ENCODE measurements at places on chromosomes 12 and 14.

- DNase-seq, result no peak
These were observed 858 bp upstream of the ANKRD13A start for GRCh38 chr12:109998241-109998903.

GRCh38 chr12:132079200-132079599 is 64.9 kb downstream of the DDX51 start:
- DNase-seq, result no peak

DNA sequence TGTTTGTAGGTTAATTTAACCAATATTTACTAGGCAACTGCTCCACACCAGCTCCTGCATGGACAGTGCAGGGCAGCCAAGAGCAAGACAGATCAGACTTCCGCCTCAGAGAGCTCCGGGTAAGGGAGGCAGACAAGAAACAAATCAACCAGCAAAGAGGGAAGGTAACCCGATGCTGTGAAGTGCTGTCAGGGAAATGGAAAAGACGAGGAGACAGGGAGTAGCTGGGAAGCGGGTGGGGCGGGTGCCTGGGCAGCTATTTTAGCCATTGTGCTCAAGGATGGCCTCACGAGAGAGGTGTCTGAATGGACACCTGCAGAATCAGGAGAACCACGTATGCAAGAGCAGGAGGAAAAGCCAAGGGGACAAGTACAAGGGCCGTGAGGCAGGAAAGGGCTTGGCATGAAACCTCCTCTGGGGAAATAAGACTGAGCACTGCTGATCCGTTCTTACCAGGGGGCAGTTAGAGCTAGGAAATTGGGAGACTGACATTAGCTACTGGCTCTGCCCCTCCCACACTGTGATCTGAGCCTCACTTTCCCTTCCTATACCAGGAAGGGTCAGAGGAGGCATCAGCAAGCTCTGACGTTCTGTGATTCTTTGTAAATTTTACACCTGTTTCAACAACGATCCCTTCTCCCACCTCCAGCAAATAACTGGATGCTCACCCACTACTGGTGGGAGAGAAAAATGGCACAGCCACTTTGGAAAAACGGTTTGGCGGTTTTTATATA is 6.5 kb upstream of the TMEM119 start:
- DNase-seq, result no peak

- DNase-seq, result no peak
These were observed 15.2 kb upstream of the CSRNP2 start for GRCh38 chr12:51098611-51099010.

GRCh38 chr14:69768873-69769272 is 1.9 kb downstream of the SRSF5 start:
- DNase-seq, result no peak

- no peak for DNase-seq
These were observed 154.5 kb upstream of the CLEC14A start for GRCh38 chr14:38410442-38410841.

GRCh38 chr12:64995816-64996215 is 125.3 kb downstream of the WIF1 start:
- no peak for DNase-seq

DNA sequence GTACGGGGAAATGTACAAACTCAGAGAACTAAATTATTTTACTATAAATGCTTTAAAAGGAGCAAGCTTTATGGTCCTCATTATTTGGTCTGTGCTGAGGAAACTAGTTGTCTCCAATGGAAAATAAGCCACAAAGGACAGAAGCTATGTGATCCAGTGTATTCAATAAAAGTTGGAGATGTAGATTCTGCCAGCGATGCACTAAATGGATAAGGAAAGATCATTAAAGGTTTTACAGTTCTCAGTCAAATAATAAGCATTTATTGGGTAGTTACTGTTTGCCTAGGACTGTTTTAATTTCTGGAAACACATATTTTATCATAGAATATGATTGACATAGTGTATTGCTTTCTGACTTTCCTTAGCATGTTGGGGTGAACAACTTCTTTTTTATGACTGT is 458.9 kb upstream of the STXBP6 start:
- DNase-seq, result no peak

DNA sequence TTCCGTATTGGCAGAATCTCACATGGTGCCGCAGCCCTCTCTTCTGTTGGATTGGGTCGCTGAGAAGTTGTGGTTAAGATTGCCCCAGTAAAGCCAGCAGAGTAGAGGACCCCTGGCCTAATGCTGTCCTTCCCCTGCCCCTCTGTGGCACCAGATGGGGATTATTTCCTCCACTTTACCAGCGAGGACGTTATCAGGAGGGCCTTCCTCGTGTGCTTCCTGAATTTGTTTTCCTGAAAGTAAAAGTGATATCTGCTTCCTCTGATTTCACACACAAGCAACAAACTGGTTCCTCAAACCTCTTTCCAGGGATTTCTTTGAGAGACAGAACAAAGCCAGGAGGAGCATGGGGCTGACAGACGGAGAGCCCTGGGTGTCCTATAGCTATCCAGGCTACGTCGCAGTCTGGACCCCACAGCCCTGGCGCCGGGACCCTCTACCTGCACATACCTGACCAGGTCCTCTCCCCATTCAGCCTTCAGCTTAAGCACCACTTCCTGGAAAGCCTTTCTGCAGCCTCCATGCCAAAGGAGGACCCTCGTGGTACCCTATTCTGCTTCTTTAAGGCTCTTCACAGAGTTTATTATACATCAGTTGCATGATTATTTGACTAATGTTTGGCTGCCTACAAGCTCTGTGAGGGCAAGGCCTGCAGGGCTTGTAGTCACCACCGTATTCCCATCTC is 314.8 kb upstream of the FKBP4 start:
- DNase-seq, result no peak

DNA sequence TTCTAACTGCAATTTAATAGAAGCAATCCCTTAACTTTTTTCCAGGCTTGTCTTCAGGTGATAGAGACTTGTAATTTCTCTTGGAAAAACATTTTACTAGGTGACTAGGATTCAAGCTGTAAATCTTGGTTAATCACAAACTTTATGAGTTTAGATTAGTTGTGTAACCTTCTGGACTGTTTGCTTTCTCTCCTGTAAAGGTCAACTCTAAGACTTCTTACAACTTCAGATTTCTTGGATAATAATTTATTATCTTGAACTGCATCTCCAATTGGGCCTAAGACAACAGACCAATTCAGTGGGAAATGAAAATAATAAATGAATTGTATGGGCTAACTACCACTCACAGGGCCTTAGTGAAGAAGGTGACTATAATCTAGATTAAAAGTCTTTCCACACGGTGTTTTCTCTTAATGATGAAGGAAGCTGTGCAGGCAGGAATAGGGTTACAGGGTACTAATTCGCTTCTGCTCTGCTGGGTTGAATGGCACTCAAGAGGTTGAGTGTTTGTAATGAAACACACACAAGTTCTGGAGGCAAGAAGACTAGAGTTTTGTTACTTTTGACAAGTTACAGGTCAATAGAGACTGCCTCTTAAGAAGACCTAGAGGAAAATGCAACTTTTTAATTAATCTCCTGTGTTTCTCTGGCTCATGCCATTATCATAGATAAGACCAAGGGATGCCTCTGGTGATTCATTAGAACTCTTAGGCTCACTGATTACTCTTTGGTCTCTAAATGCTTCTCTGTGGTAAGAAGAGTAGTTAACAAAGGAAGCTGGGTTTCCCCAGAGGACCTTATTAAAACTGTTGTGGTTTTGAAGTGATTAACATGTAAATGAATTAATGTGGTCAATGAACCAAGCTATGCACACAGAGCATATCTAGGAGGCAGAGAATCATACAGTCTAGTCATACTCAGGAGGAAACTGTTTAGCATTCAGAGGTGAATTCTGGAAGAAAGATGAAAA is 30.0 kb upstream of the OR4E1 start:
- DNase-seq, result no peak

DNA sequence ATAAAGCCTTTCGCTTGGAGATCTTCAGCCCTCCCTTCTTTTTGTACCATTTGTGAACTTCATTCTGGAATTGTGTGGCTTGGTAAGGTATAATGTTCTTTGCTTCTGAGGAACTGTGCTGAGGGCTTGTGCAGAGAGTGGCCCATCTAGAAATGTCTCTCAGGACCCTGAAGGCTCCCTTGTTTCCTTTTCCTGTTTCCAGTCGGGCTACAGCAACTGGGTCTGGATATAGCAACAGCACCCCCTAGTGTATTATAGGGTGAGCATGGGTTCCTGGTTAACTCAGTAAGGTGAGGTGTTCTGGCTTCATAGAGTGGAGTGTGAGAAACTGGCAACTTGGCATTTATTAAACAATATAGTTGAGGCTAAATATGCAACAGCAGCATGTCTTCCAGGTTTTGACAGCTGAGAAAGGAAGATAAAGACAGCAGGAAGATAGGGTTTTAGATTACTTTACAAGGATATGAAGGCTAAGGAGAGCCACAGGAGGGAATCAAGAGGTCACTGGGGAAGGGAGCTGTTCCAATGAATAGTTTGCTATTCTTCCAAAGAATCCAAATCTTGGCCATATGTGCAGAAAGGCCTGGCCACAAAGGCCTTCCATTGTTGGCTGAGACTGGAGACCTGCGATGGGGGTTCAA is 49.1 kb upstream of the RNU6-8 start:
- DNase-seq, result peak; percentile 40

- no peak for DNase-seq
These were observed 9.1 kb upstream of the HOXC4 start for GRCh38 chr12:54044425-54045103.

- no peak for DNase-seq
These were observed 5.5 kb downstream of the KRT79 start for GRCh38 chr12:52828591-52829021.

DNA sequence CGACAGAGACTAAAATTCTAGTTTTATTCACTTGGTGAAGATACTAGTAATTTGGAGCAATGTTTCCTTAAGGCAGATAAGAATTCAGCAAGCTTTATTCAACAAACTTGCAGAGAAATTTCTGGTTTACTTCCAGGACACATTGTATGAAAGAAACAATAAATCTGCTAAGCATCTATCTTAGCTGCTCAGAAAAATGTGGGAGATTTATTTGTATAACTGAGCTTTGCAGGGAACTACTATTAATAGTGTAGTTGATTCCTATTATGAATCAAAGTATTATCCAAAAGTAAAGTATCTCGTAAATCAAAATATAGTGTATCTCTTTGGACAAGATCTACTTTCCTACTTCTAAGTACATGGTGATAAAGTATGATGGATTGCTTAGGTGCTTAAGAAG is 239.4 kb upstream of the TMTC1 start:
- no peak for DNase-seq

DNA sequence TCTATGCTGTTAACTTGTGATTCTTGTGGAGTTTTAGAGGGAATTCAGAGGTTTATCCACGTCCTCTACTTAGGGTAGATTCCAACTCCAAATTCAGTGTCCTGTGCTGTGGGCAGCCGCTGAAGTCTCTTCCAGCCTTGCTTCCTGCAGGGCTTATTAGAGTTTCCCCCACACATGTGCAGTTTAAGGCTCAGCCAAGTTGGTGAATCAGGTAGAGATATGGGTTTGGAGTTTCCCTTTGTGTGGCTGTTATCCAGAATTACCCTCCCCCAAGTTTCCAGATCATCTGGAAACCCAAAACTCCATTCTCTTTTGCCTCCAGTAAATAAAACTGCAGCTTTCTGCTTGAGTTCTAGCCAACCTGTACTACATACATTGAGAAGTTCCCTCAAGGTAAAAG is 853.7 kb downstream of the GALC start:
- DNase-seq, result no peak

- DNase-seq, result no peak
These were observed 73.6 kb downstream of the TMTC1 start for GRCh38 chr12:29710104-29710503.

DNA sequence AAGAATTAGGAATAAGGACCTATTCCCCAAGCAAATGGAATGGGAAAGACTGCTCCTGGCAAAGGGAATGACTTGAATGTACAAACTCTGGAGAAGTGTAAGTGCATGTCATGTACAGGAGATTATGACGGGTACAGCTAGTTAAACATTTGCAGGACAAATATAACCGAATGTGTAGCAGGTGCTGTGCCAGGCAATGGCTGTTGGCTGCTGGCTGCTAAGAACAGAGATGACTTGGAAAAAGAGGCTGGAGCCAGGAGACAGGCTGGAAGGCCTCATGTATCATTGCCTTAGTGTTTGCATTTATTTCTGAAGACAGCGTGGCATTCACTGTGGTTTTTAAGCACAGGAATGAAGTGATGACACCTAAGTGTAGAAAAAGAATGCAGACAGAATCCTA is 136.8 kb downstream of the TTC8 start:
- DNase-seq, result no peak

DNA sequence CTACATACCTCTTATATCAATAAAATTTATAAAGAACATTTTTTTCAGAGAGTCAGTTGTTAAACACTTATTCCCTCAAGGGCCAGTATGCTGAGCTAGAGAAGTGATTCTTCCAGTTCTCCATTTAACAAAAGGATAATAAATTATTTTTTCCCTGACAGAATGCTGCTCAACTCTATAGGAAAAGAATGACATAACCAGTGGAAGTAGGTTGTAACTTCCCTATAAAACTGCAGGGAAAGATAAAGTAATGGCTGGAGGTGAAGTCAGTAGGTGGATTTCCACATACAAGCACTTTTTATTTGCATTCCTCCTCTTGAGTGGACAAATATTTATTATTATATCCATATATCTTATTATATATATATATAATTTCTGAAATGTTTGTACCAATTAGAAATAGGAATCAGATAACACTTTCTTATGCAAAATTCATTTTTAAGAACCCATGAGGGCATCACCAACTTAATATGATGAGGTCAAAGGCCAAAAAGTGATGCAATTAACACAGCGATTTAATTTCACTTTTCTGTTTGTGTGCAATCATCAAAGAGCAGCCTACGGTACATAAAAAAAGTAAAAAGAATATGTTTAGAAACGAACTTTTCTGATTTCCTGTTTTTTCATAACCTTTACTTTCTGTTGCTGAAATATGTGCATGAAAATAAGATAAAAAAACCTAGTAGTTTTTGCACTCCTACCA is 175.3 kb downstream of the PRKD1 start:
- no peak for DNase-seq

GRCh38 chr12:60494244-60494643 is 898.4 kb downstream of the SLC16A7 start:
- no peak for DNase-seq

DNA sequence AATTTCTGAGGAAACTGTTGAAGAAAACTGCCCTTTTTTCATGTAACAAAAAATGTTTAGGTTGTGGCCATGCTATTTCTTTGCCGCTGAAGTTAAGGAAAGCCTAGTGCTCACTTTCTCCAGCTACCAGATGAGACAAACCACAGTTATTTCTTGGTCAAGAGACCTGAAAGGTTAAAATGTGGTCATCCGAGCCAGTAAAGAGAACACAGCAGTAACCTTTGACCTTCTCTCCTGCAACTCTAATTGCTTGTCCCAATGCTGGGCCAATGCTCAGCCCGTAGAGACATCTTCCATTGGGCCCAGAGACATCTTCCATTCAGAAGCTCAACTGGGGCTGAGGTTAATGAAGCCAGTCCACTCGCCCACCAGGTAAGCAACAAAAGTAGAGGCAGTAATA is 109.8 kb upstream of the CPSF6 start:
- no peak for DNase-seq

GRCh38 chr12:121196902-121197301 is 13.0 kb upstream of the P2RX4 start:
- no peak for DNase-seq

DNA sequence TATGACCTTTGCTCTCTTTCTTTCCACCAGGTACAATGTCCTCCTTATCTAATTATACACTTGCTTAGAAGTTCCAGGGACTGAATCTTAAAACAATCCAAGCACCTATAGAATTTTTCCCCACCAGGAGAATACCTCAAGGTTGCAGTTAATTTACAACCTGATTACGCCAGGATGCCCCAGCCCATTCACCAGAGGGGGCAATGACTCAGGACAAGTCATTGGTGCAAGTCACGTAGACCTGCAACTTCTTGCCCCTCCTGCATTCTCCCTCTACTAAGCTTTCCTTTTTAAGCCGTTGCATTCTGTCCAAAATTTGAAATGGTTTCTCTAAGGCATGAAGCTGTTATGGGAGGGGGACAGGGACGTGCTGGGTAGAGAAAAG is 111.1 kb upstream of the SCAF11 start:
- no peak for DNase-seq
